ENCODE measurements at places on chromosomes 16 and 17. TPM values are rescaled to one million over a fixed set of nuclear protein-coding genes. Genes with fewer than 3 reads are reported as not detected.
A peak's percentile ranks its signal among the peaks of the same experiment; 100 is the strongest.

SLC13A2 gene
- not detected for total RNA-seq

TRAF7 gene
- total RNA-seq = 39.2 TPM

BAHCC1 gene
- 6.0 TPM for total RNA-seq

ULK2 gene
- 19.1 TPM for total RNA-seq

PDILT gene
- total RNA-seq = not detected

FOXC2 gene
- total RNA-seq = 0.15 TPM

SRSF2 gene
- 128 TPM for total RNA-seq

MEFV gene
- total RNA-seq = 0.79 TPM

GRCh38 chr17:13601322-13601775, 380 bp downstream of the HS3ST3A1 start:
- DNase-seq = no peak
- no peaks in the 10 kb centered on the region for H3K27me3 ChIP-seq
- no peaks in the 10 kb centered on the region for H3K36me3 ChIP-seq
- no peak overlapping the region for H3K27ac ChIP-seq

DNA sequence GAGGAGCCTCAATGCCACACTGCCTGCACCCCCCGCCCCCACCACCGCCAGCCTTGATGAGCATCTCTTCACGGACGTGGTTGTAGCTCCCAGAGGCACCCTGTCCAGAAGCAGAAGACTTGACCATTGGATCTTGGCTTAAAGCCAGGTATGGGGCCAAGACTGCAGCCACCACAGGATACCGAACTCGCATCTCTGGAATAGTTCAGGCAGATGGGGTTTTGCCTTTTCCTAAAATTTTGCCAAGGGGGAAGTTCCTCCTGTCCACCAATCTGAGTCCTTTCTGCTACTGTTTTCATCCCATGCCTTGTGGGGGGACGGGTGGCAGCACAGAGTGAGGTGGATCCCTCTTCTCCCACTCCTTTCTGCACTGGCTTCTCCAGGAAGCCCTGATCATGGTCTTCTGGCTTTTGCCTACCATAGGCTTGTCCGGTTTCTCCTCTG, 939 bp downstream of the CORO6 start:
- peak overlapping the region; percentile 98 for H3K4me3 ChIP-seq
- H3K27ac ChIP-seq = peak overlapping the region; percentile 99
- H3K4me1 ChIP-seq = peaks cover 58% of the 10 kb centered on the region
- DNase-seq = peak; percentile 52
- peaks cover 14% of the 10 kb centered on the region for H3K36me3 ChIP-seq
- no peaks in the 10 kb centered on the region for H3K27me3 ChIP-seq

DNA sequence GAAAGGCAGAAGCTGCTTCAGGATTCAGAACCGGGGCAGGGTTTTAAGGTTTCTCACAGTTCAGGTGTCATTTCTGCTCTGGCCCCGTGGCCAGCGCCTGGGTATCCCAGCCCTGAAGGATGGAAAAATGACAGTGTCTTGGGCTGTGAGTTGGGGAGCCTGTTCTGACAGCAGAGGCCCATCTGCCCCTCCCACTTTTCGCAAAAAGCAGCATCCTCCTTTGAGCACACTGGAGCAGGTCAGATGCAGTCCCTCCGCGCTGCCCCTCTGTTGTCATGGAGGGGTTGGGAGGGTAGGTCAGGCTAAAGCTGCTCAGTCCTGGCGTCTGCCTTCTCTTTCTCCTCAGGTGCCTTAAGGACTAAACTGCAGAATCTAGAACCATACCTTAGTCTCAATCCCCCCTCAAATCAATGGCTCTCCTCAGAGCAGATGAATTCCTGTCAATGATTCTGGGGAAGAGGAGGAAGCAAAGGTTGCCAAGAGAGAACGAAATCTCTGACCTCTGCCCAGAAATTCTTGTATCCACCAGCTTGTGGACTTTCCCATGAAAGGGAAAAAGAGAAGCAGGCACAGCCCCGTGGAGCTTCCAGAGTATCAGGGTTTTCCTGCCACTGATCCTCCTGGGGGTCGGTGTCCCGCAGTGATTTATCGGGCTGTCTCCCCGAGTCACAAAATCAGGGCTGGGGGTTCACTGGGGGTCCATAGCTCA, 7.3 kb downstream of the NEUROD2 start:
- H3K4me1 ChIP-seq = peaks cover 18% of the 10 kb centered on the region
- peaks cover 100% of the 10 kb centered on the region for H3K27me3 ChIP-seq
- no peak overlapping the region for H3K4me3 ChIP-seq
- no peak for DNase-seq
- H3K27ac ChIP-seq = no peak overlapping the region

DNA sequence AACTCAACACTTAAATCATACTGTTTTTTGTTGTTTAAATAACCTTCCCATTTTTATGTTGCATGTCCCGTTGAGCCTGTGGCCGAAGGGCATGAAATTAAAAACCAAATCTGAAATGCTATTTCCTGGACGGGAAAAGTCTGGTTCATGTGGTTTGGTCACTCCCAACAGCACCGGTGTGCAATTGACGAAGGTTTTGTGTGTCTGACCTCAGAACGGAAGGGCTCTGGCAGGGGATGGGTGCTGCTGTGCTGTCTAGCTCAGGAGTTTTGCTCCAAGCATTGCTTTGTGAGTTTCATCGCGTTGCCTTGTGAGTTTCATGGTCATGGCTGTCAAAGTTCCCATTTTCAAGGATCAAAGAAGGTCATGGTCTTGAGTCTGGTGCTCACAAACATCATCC, 363.3 kb downstream of the XYLT1 start:
- H3K36me3 ChIP-seq = no peaks in the 10 kb centered on the region
- no peak for DNase-seq
- H3K27ac ChIP-seq = no peak overlapping the region
- H3K27me3 ChIP-seq = no peaks in the 10 kb centered on the region
- H3K4me1 ChIP-seq = no peaks in the 10 kb centered on the region

GRCh38 chr17:78882540-78883088, 20.4 kb downstream of the CEP295NL start:
- peak overlapping the region; percentile 41 for H3K4me3 ChIP-seq
- H3K36me3 ChIP-seq = no peaks in the 10 kb centered on the region
- no peak for DNase-seq
- peaks cover 27% of the 10 kb centered on the region for H3K4me1 ChIP-seq
- H3K27ac ChIP-seq = peak overlapping the region; percentile 78
- H3K27me3 ChIP-seq = no peaks in the 10 kb centered on the region

DNA sequence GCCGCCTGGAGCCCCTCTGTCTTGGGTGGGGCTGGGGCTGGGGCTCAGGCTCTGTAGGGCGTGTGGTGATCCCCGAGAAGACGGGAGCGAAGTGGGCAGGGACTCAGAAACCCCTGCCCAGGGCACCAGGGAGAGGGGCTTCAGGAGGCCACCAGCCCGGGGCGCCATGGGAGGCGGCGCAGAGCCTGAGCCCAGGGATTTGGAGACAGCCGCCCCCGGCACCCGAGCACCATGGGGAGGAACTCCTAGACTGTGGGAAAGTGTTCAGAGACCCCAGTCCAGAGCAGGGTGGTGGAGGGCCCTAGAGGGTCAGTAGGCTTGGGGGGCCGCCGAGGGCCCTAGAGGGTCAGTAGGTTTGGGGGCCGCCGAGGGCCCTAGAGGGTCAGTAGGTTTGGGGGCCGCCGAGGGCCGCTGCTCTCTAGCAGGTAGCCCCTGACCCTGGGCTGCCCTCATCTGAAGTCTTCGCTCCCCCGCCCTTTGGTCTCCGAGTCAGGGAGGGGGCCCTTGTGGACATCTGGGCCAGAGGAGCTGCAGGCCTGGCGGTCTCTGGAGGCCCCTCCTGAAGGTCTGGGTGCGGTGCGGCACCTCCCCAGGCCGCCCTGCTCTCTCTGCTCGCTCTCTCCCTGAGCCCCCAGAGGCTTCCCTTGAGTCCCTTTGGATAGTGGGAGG, 734 bp downstream of the ARHGDIG start:
- H3K27ac ChIP-seq = no peak overlapping the region
- H3K27me3 ChIP-seq = peaks cover 13% of the 10 kb centered on the region
- peak overlapping the region; percentile 57 for H3K4me3 ChIP-seq
- DNase-seq = peak; percentile 50

DNA sequence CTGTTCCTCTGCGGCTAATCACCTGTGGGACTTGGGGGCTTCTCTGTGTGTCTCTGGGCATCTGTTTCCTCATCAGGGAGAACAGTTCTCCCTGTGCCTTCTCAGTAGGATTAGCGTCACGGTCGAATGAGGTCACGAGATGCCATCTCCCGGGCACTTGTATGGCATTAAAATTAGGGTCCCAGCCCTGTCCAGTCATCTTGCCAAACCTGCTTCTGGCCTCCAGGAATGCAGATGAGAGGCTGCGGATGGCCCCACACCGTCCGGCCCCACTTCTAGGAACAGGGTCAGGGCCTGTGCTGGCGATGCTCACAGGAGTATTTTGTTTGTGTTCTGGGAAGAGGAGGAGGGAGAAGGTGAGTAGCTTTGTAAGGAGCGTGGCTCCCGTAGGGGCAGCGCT, 58.5 kb downstream of the OR1D5 start:
- H3K27ac ChIP-seq = peak overlapping the region; percentile 57
- H3K27me3 ChIP-seq = no peaks in the 10 kb centered on the region
- no peaks in the 10 kb centered on the region for H3K36me3 ChIP-seq
- no peak for DNase-seq

DNA sequence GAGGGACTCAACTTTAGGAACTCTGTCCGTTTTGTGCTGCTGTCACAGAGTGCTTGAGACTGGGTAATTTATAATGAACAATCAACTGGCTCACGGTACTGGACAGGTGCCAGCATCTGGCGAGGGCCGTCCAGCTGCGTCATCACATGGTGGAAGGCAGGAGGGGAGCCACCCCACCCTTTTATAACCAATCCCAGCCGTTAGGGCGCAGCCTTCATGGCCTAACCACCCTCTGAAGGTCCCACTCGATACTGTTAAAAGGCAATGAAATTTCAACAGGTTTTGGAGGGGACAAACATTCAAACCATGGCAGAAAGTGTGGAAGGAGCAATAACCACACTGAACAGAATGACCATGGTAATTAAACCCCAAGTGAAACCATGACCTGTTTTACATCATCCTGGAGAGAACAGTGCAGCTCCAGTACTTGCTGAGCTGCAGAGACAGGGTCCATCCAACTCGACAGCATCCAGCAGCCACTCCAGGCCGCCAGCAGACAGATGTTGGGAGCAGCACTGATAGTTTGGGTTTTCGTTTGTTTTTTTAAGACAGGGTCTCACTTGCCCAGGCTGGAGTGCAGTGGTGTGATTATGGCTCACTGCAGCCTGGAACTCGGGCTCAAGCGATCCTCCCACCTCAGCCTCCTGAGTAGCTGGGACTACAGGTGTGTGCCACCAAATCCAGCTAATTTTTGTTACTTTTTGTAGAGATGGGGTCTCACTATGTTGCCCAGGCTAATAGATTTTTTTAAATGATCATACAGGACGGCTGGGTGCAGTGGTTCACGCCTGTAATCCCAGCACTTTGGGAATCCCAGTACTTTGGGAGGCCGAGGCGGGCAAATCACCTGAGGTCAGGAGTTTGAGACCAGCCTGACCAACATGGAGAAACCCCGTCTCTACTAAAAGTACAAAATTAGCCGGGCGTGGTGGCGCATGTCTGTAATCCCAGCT, 11.0 kb downstream of the CHMP6 start:
- peaks cover 30% of the 10 kb centered on the region for H3K4me1 ChIP-seq
- no peak overlapping the region for H3K27ac ChIP-seq
- peak; percentile 72 for DNase-seq

- no peak for DNase-seq
- no peaks in the 10 kb centered on the region for H3K36me3 ChIP-seq
- H3K27ac ChIP-seq = peak overlapping the region; percentile 85
- no peaks in the 10 kb centered on the region for H3K27me3 ChIP-seq
- peak overlapping the region; percentile 43 for H3K4me3 ChIP-seq
These were observed 19.4 kb downstream of the TMEM94 start for GRCh38 chr17:75475851-75476250.

DNA sequence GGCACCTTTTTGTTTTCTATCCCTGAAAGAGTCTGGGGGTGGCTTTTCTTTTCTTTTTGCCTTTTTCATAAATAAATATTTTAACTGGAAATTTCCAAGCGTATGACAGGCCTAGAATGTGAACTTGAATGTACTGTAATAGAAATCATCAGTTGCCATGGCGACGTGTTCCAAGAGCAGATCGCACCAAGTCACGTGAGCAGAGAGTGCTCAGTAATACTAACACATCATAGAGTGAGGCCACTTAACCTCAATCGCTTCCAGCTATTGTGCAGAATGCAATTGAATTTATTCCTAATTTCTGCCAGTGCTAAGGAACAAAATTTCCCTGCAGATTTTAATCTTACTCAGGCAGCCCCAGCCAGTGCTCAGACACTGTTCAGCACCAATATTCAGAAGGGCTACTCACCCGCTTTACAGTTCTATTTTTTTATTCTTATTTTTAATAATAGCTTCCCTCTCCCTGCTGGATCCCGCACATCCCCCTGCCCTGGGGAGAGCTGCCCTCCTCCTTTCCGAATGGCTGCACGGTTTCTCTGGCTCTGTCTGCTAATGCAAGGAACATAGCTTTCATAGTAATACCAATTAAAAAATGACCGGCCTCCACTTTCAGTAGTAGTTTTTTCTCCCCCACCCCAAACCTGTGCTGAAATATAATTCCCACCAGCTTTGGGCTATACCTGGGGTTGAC, 26.2 kb upstream of the PMFBP1 start:
- H3K27ac ChIP-seq = no peak overlapping the region
- no peak for DNase-seq
- no peaks in the 10 kb centered on the region for H3K36me3 ChIP-seq
- H3K27me3 ChIP-seq = no peaks in the 10 kb centered on the region
- H3K4me3 ChIP-seq = no peak overlapping the region

DNA sequence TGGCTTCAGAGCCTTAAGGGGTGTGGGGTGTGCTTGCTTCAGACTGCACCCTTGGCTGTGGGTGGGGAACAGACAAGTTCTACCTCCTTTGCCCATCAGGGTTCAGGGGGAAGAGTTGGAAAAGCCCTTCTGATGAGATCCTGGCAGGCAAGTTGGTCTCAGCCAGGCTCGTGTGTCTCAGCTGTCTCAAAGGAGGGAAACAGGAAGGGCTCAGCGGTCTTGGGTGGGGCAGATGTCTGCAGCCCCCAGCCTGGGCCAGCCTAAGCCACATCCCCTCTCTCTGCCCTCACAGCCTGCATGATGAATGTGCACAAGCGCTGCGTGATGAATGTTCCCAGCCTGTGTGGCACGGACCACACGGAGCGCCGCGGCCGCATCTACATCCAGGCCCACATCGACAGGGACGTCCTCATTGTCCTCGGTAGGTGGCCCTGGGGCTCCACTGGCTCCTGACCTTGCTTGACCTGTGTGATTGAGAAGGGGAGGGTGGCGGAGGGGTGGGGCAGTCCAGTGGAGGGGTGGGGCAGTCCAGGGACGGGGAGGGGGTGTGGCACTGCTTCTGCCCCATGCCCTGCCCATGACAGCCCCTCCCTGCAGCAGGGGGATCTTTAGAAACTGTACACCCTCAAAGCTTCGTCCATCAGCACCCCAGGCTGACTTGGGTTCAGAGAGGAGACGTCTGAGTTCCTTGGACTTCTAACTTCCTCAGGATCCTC, 199.5 kb downstream of the PRKCB start:
- H3K4me1 ChIP-seq = no peaks in the 10 kb centered on the region
- H3K27me3 ChIP-seq = no peaks in the 10 kb centered on the region
- no peaks in the 10 kb centered on the region for H3K36me3 ChIP-seq
- H3K4me3 ChIP-seq = no peak overlapping the region

DNA sequence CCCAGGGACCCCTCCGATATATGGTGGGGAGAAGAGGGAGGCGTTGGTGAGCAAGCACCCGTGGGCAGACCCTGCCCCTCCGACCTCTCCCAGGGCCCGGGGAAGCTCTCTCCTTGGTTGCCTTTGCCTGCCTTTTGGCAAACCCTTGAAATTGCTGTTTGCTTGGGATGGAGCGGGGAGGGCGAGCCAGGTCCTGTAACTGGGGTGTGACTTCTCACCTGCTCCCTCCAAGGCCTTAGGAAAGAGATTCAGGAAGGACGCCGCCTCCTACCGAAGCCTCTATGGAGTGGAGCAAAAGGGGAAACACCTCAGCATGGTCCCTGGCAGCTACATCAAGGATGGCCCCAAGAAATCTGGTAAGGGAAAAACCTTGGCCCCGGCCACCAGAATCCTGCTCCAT, 4.6 kb downstream of the C16orf78 start:
- peaks cover 3% of the 10 kb centered on the region for H3K27me3 ChIP-seq
- no peak overlapping the region for H3K4me3 ChIP-seq
- no peaks in the 10 kb centered on the region for H3K4me1 ChIP-seq
- H3K36me3 ChIP-seq = no peaks in the 10 kb centered on the region
- H3K27ac ChIP-seq = no peak overlapping the region
